ENCODE measurements at places on chromosomes 12 and 14.
A peak's percentile ranks its signal among the peaks of the same experiment; 100 is the strongest.

GRCh38 chr12:132433641-132434395 is 56.1 kb upstream of the FBRSL1 start:
- DNase-seq, result no peak

- DNase-seq, result no peak
Observed at GRCh38 chr14:76694106-76694505, 67.2 kb upstream of the VASH1 start.

GRCh38 chr12:100141998-100142850 is 450 bp downstream of the BLTP3B start:
- peak; percentile 63 for DNase-seq

- DNase-seq, result peak; percentile 83
Observed at GRCh38 chr12:22729957-22730443, 105.0 kb downstream of the ETNK1 start.

DNA sequence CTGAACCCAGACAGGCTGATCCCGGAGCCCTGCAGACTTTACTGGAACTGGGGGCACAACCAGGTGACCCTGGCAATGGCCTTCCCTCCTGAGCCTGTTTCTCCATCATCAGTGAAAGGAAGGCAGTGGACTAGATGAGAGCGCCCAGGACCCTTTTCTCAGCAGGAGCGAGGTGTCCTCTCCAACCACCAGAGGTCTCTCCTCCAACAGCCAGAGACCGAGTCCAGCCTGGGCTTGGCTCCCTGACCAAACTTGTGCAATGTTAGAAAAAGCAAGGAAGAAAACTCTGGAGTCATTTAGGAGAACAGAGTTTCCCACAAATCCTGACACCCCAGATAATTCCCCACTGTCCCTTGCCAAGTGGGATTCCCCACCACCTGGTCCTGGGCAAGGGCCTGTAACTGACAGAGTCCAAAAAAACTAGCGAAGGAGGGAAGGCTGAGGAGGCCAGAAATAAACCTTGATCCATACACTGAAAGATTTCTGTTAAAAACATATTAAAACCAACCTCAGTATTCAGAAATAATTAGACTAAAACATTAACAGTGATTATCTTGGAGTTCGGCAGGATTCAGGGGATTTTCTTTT is 9.0 kb downstream of the RPS6KL1 start:
- DNase-seq, result peak; percentile 86

- DNase-seq, result no peak
Observed at GRCh38 chr14:68797121-68797670, 4.3 kb upstream of the ZFP36L1 start.

GRCh38 chr14:67572608-67573007 is 27.5 kb downstream of the PIGH start:
- DNase-seq, result no peak

DNA sequence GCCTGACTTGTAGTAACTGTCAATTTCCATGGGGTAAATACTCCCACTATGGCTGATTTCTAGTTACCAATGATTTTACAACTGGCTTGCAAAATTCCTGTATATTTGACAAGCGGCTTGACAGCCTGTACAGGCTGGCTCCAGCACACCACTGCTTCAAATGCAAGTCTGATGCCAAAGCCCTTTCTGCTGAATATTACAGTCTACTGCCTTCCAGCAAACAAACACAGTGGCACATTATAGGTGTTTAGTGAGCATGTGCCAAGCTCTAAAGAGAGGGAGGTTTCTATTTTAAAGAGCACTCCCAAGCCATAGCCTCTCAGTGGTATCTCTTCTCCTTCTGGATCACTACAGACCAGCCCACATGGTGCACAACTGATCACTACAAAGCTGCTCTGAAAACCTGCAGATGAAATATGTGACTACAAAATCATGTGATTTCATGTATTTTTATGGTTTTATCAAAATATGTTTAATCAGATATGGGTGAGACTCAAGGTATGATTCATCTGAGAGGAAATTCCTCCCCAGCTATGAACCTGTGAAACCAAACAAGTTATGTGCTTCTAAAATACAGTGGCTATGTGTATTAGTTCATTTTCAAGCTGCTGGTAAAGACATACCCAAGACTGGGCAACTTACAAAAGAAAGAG is 101.5 kb downstream of the RPAP3 start:
- no peak for DNase-seq

GRCh38 chr14:39666386-39666785 is 234.2 kb upstream of the FBXO33 start:
- peak; percentile 50 for DNase-seq

DNA sequence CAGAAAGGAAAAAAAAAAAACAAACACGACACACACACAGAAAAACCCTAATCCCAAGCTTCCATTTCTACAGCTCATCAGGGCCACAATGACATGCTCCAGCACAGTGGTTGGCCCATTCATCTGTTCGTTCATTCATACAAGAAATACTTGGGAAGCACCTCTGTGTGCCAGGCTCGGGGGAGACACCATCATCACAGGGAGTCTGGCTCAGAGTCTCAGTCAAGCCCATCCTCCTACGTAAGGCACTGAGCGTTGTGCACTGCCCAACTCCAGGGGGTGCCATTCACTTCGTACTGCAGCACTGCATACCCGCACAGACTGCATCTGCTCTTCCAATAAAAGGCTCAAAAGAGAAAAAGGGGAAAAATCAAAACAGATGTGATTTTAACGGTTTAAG is 15.3 kb downstream of the VPS37B start:
- DNase-seq, result peak; percentile 58

GRCh38 chr12:107513636-107514400 is 171.8 kb upstream of the PWP1 start:
- DNase-seq, result no peak

- DNase-seq, result no peak
Observed at GRCh38 chr12:2735432-2735831, 59.3 kb upstream of the FKBP4 start.

GRCh38 chr14:70808416-70809224 is 693 bp downstream of the MAP3K9 start:
- DNase-seq, result peak; percentile 60

DNA sequence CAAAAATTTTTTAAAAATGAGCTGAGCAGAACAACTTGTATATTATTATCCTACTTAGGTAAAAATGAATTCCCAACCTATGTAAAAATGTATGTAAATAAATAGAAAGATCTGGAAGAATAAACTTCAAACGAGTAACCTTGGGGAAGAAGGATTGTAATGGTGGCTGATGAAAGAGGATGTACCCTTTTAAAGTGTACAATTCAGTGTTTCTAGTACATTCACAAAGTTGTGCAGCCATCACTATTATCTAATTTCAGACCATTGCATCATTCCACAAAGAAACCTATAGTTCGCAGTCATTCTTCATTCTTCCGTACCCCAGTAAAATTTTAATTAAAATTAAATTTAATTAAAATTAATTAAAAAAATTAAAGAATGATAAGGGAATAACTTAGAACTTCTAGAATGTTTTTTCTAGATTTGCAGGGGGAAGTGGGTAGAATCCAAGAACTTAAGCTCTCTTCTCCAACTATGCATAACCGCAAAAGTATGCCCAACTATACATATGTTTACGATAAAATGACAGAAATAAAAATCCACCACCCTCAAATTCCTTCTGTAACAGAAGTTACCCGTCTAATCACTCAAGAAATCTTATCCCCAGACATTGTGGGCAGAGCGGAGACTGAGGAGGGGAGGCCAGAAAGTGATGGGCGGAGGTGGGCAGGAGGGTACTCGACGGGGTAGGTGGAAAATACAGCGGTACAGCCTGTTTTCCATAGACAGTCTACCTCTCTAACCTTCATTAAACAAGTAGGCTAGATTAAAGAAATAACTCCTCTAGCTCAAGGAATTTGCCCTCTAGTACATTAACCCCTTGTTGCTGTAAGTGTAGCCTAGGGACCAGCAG is 921 bp downstream of the DEPDC4 start:
- no peak for DNase-seq

Data from astrocyte of the hippocampus (primary cell).